Cortex of kidney (tissue), 1 donor: ENCODE measurements at places on chromosomes 2 and 18.

GRCh38 chr2:136057023-136057801, 60.7 kb downstream of the CXCR4 start:
- no peak for DNase-seq

DNA sequence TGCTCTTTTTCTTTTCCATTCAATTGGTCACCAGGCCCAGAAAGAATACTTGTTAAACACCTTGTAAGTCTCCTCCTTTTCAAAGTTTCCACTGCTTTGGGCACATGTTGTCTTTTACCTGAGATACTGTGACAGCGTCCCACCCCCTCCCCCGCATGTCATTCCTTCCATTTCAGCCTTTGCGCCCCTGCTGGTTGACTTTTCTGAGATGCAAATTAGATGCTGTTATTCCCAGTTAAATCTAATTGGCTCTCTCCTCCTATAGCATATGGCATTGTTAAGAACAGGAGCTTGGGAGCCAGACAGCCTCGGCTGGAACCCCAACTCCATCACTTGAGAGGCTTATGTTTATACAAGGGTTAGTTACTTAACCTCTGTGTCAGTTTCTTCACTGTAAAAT, 80.3 kb upstream of the GAREM1 start:
- DNase-seq: no peak

- no peak for DNase-seq
Observed at GRCh38 chr18:78430131-78430758, 549.4 kb upstream of the SALL3 start.

DNA sequence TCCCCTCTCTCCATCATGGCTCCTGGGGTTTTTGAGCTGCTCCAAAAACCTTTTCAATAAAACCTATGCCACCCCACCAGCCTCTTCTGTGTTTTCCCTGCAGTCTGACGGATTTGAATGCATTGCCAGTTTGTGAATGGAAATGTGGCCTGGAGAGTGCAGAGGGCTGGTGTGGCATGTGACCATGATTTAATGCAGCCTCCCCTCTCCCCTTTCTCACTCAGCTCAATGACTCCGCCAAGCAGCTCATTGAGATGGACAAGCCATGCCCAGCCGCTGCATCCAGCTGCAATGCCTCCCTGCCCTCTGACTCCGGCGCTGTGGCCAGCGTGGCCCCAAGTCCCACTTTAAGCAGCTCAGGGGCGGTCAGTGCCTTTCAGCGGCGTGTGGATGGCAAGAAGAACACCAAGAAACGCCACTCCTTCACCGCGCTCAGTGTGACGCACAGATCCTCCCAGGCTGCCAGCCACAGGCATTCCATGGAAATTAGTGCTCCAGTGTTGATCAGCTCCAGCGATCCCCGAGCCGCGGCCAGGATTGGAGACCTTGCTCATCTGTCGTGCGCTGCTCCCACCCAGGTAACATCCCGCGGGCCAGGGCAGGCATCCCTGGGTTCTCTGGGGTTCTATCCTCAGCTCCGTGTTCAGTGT, 215.3 kb downstream of the SEPTIN10 start:
- no peak for DNase-seq

GRCh38 chr2:234391625-234392024, 105.3 kb downstream of the ARL4C start:
- no peak for DNase-seq

DNA sequence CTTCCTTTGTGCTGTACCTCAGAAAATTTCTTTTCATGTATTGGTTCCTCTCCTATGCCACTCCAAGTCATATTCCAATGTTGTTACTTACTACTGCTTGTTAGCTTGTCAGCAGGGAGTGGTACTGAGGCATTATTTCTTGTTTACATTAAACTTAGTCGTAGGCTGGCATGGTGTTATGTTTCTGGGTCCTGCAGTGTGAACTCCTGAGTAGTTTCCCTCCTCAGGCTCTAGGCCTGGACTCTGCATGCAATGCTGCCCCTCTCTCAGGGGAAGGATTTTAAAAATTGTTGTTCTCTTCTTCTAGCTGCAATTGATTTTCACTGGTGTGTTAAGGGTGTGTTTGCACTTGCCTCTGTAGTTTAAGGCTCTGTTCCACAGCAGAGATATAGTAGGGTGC, 671.6 kb downstream of the PLCL1 start:
- no peak for DNase-seq

GRCh38 chr18:78820161-78820834, 159.3 kb upstream of the SALL3 start:
- DNase-seq: no peak

- DNase-seq: no peak
Observed at GRCh38 chr18:31407649-31408048, 31.1 kb downstream of the DSG4 start.

DNA sequence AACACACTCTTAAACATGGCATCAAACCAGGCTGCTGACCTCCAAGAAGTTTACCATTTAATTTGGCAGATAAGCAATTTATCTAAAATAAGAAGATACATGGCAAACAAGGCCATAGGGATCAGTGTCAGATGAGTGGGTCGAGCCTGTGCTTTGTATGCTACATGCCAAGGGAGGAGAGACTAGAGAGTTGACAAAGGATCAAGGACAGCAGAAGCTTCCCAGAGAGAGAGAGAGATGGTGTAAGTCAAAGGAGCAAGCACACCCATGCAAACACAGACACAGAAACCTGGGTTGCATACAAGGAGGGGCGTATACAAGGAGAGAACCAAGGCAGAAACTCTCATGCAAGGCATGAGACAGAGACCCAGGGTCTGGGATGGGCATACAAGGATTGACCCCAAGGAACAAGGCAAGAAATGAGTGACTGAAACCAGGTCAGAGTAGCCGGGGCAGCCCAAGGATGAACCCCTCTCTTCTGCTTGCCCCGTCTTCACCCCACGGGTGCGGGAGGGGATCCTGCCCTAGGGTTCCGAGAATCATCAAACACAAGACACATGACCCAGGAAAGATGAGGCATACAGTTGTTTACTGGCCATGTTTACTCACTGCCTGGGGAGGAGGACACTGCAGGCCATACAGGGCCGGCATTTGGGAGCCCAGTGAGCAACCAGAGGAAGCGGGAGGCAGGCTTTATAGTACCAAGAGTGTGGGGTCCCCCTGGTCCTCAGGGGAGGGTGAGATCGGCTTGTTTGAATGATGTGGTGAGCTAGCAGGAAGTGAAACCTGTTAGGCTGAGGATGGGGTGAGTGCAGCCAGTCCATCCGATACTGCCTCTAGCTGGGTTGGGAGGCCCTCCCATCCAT, 529.2 kb upstream of the ID2 start:
- no peak for DNase-seq

DNA sequence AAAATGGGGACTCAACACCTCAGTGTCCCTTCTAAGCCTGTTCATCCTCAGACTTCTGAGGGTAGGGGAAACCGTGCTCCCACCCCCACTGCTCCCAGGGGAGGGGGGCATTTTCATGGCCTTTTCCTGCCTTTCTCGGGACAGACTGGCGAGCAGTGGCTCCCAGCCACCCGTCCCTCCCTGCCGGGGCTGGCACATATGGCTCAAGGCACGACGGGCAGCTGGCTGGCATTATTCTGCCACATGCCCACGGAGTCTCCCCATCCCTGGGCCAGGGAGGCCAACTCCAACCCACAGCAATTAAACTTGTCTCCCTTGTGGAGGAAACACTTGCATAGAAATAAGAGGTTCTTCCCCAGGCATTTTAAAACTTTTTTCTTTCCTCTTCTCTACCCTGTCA, 148.5 kb upstream of the CBLN2 start:
- DNase-seq: no peak

GRCh38 chr18:2825613-2826175, 21.1 kb upstream of the EMILIN2 start:
- no peak for DNase-seq

- no peak for DNase-seq
Observed at GRCh38 chr2:74851191-74851566, 17.3 kb downstream of the HK2 start.

DNA sequence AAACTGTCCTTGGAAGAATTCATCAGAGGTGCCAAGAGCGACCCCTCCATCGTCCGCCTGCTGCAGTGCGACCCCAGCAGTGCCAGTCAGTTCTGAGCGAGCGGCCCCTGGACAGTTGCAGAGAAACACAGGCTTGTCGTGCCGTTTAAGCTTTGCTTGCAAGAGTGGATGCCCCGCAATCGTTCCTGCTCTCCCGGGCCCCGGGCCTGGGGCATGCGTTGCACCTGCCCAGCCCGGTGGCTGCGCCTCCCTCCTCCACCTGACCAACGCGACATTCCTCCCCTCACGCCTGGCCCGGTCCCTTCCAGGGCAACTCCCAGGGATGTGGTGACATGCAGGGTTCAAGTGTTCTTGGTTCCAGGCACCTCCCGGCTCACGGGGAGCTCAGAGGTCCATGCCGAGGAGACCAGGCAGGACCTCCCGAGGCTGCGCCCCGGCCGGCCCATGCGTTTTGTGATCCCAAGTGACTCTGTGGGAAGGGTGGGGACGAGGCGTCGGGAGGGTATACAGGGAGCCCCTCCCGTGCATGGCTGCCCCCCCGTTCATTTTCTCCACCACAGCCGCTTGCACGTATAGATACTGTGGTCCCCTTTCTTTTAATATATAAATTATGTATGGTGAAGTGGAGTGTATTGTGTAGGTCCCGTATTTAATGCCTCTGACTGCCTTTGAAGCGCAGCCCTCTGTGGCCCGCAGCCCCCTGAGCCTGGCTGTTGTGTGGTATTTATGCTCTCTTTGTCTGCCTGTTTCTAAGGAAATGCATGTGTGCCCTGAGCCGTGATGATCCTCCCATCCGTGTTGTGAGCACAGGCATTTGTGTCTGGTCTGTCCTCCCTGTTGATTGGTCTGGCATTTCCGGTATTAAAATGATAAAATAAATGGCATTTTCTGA, 21.2 kb downstream of the ODC1 start:
- no peak for DNase-seq

DNA sequence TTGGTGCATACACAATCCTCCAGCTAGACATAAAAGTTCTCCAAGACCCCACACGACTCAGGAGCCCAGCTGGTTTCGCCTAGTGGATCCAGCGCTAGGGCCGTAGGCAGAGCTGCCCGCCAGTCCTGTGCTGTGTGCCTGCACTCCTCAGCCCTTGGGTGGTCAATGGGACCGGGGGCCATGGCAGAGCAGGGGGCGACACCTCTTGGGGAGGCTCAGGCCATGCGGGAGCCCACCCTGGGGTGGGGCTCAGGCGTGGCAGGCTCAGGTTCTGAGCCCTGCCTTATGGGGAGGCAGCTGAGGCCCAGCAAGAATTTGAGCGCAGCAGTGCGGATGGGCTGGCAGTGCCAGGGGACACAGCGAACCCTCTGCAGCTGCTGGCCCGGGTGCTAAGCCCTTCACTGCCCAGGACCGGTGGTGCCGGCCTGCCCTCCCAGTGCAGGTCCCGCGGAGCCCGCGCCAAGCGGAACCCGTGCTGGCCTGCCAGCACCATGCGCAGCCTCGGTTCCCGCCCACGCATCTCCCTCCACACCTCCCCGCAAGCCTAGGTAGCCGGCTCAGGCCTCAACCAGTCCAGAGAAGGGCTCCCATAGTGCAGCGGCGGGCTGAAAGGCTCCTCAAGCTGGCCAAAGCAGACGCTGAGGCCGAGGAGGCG, 1566.6 kb upstream of the SLC39A10 start:
- no peak for DNase-seq

DNA sequence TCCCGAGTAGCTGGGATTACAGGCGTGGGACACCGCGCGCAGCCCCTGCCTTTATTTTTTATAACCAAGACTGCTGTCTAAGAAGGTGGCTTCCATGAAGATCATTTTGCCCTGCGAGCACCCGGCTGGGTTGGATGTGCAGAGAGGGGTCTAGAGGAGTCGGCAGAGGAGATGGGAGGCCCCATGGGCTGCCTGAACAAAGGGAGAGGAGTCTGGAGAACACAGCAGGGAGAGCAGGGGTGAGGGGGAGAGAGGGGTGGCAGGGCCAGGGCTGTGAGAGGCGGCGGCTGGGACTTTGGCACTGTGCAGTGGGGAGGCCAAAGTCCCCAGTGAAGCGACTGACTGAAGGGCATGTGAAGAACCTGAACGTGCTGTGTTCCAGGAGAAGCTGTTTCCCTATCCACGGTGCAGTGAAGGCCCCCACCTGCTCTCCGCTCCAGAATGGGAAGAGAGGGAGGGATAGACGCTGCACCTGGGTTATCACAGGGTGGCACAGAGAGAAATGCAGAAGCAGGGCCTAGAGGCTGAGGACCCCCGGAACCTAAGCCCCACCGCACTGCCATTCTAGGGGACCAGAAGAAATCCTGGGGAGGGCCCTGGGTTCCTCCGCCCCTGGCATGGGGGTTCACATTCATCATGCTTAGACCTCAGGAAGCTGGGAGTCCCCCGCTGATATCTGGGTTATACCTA, 24.8 kb upstream of the FOSL2 start:
- no peak for DNase-seq

DNA sequence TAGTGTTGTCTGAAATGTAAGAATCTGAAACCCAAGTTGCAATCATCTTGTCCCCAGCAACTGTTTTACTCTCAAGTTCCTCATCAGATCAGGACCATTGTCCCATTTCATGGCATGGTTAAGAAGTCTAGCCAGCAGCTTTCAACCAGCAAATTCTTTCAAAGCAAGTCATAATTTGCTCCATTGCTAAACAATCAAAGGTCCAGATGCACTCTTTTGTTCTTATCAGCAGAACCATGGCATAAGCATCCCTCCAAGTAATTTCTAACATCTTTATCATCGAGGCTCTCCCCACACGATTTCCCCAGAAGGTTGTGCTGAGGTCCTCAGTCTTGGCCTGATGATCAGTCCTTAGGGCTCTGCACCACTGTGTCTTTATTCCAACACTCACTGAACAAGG, 67.5 kb upstream of the APCDD1 start:
- DNase-seq: no peak

GRCh38 chr2:232892843-232893242, 22.8 kb downstream of the SNORC start:
- no peak for DNase-seq

DNA sequence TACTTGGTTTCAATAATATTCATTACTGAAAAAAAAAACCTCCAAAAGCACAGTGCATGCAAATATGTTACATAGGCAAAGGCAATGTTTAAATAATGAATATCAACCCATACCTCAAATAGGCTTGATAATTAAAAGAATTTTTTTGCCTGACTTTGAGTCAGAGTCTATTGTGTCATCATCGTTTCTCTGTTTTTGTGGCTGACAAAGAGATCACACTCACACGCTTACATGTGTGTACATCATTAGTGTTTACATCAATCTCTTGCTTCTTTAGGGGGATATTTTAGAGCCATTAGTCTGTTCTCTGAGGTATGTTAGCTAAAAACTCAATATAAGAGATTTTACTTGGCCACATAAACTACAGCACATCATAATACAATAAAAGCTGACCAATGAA, 150.3 kb upstream of the MMADHC start:
- no peak for DNase-seq
